NCI-H2227 treated with DMSO at 0.1 percent for 48 hours (cell line): ENCODE measurements at places on chromosomes 1 and 21.

GRCh38 chr1:65311760-65312159, 2.4 kb downstream of the DNAJC6 start:
- DNase-seq, result no peak

GRCh38 chr1:11174261-11174942, 14.8 kb upstream of the ANGPTL7 start:
- DNase-seq, result no peak

DNA sequence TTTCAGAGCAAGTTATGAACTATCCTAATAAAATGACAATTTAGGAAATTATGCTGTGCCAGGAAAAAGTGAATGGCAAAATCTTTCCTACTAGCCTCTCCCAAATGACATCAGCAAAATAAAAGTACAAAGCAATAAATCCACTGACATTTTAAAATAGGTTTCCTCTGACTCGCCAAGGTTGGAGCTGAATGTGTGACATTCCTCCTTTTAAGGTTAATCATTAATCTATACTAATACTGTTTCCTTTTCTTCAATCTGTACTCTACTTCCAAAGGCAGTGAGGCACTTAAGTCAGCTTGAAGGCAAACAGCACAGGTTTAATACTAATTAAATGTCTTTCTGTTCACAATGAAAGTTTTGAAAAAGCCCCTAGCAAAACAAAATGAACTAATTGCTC, 15.7 kb downstream of the RNF19B start:
- DNase-seq, result no peak

DNA sequence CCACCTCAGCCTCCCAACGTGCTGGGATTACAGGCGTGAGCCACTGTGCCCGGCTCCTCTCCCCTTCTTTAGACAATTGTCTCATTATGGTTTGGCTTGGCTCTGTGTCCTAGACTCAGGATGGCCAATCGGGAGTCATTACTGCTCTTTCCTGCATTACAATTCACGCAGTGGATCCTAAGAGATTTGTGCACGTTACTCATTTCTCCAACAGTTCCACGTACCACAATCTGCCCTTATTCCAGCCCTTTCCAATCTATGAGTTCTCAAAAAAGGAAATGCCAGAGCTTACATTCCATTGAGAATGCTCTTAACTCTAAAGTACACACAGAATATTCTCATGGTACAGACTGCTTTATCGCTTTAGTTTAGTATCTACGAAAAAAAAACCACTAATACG, 357.0 kb downstream of the GPATCH2 start:
- DNase-seq, result no peak

GRCh38 chr1:56345831-56346230, 233.5 kb downstream of the PLPP3 start:
- no peak for DNase-seq

DNA sequence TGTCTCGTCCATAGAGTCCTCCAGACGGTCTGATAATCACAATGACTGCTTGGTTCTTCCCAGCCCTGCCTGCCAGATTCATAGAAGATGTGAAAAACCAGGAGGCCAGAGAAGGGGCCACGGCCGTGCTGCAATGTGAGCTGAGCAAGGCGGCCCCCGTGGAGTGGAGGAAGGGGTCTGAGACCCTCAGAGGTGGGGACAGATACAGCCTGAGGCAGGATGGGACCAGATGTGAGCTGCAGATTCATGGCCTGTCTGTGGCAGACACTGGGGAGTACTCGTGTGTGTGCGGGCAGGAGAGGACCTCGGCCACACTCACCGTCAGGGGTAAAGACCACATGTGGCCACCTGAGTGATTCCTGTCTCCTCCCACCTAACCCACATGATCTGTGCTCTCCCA, 86.9 kb downstream of the OBSCN start:
- DNase-seq, result no peak

DNA sequence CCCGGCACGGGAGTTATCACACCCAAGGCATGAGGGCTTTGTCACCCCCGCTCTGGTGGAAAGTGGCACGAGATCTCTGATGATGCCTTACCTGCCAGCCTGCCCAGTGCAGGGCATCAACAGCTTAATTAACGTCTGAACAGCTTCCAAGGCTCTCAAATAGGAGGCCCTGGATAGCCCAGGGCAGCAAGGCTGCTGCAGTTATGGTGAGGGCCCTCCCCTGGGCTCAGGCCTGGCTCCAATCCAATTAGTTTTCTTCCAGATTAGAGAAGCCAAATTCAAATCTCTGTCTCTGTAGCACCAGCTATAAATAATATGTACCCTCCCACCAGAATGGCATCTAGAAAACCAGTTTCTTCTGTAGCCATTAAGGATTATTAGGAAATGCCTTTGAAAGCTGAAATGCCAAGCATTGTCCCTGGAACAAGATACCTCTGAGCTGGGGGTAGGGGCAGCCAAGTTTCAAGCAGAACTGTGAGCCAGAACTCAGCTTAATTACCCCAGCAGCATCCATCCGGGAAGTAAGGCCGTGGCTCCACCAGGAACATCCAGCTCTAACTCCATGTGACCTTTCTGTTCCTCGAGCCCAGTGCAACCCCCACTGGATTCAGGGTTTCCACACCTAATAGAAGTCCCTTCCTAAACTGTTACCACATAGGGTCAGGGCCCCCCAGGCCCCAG, 12.5 kb downstream of the QSOX1 start:
- peak; percentile 23 for DNase-seq

- no peak for DNase-seq
Observed at GRCh38 chr1:231778009-231778719, 151.6 kb downstream of the DISC1 start.

DNA sequence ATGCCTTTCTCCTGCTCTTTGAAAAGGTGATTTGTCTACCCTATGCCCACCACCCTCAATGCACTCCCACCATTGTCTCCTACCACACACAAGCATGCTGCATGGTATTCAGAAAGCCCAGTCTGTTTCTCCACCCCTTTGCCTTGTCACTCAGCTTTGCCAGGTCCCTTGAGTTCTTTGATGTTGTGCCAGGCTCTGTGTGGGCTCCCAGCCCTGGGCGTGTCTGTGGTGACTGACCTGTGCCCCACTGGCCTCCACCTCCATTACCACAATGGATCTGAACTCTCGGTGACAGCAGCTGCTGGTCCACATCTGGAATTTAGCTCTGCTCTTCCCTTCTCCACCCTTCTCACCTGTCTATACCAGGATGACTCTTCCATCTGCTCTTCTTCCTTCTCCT, 34.9 kb downstream of the ATP2B4 start:
- DNase-seq, result no peak

DNA sequence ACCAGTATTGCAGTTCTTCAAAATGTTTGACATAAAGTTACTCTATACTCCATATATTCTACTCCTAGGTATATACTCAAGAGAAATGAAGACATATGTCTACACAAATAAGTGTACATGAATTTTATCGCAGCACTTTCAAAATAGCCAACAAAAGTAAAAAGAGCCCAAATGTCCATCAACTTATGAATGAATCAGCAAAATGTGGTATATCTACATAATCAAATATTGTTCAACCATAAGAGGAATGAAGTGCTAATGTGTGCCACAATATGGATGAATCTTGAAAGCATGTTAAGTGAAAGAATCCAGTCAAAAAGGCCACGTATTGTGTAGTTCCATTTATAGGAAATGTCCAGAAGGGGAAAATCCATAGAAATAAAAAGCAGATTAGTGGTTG, 98.6 kb upstream of the F3 start:
- DNase-seq, result no peak

- DNase-seq, result no peak
Observed at GRCh38 chr1:200337831-200338230, 72.0 kb downstream of the ZNF281 start.

GRCh38 chr21:16418642-16419041, 688.9 kb downstream of the USP25 start:
- peak; percentile 47 for DNase-seq

- no peak for DNase-seq
Observed at GRCh38 chr1:39392851-39393573, 98.4 kb upstream of the BMP8A start.

DNA sequence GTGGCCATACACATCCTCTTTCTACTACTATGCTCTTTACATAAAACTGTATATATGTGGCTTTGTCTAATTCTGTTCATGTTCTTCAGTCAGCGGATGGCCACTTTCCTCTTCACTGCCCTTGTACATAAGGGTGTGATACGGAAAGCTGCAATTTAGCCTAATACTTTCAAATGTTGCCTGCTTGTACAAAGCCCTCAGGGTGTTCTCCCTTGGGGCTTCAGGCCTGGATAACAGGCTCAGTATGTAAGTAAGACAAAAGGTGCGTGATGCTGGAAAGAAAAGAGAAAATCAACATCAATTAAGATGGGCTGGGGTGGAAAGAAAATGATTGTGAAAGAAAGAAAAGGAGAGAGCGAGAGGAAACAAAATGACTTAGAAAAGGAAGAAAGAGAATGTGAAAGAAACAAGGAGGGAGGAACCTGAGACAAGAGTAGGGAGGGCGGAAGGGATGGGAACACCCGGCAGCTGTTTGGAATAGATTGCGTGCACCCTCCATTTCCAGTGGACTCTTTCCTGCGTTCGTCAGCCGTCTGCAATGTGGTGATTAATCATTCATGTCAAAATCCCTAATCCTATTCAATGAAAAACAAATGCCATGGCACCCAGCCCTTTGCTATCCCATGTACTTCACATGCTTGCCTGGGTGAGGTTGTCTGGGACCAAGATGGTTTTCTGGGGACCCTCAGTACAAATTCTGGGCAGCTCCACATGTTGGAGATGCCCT, 553.6 kb downstream of the NUF2 start:
- no peak for DNase-seq

DNA sequence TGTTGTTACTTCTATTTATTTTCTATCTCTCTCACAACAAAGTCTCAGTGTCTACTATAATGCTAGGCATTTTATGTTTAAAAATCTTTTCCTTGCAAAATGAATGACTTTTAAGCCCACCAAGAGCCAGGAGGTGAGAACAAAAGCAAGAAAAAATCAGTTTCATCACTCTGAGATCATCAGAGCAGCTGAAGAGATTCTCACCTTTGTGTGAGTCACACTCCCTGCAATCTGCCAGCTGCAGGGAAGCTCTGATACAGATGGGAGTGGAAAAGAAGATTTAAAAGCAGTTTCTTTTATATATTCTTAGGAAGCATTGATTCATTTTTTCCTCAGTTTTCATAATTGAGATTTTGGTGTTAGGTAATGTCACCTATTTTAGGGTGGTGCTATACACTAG, 107.6 kb downstream of the LHX9 start:
- DNase-seq, result peak; percentile 17

DNA sequence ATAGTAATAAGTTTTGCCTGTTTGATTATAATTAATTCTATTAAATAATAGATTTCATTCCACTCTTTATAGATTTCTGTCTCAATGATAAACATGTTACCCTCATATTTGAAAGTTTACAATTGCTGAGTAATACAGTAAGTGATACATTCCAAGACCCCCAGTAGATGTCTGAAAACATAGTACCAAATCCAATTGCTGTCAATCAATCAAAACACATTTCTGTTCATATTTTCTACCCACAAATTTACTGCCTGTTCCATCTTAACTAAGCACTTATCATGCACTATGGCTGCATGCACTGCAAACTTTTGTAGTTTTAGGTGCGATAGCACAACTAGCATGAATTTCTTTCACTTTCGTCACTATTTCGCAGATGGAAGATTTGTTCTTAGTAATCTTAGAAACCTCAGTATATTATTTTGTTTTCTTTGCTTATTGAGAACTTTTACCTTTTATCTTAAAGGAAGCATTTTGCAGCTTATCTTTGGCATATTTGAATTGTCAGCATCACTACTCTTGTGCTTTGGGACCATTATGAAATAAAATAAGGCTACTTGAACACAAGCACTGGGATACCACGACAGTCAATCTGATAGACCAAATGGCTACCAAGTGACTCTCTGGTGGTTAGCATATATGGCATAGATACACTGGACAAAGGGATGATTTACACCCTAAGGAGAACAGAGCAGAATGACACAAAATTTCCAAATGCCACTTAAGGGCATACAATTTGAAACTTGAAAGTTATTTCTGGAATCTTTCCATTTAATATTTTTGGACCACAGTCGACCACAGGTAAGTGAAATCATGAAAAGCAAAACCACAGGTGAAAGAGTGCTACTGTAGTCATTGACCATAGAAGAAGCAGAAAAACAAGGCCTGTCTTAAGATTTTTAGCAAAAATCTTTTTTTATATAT, 67.6 kb downstream of the RGS13 start:
- no peak for DNase-seq

DNA sequence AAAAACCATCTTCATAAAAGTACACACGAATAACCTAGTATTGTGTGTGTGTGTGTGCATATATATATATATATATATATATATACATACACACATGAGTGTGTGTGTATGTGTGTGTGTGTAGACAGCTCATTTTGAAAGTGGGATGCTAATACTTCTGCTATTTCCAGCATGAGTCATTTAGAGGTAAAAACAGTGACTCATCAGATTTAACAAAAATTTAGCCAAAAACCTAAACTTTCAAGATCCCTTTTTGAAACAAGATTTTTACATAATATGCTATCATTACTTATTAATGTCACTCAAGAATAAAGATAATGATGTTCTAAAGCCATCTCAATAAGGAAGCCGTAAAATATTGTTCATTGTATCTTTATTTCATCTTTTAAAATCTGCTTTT, 35.6 kb upstream of the ADGRL4 start:
- DNase-seq, result no peak

GRCh38 chr1:182120411-182121258, 59.1 kb upstream of the ZNF648 start:
- peak; percentile 75 for DNase-seq

DNA sequence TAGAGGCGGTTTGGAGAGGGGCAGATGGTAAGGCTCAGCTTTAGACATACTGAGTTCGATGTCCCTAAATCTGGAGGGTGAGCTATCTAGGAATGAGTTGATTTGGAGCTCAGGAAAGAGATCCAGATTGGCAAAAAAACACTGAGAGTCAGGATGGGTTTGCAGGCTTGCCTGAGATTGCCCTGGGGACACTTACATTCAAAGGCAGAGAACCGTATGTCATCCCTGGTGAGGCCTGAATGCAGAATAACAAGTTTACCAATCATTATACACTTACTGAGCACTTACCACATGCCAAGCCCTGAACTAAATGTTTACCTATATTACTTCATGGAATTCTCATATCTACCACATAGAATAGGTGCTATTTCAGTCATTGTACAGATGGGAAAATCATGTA, 27.5 kb downstream of the TFAP2E start:
- no peak for DNase-seq

DNA sequence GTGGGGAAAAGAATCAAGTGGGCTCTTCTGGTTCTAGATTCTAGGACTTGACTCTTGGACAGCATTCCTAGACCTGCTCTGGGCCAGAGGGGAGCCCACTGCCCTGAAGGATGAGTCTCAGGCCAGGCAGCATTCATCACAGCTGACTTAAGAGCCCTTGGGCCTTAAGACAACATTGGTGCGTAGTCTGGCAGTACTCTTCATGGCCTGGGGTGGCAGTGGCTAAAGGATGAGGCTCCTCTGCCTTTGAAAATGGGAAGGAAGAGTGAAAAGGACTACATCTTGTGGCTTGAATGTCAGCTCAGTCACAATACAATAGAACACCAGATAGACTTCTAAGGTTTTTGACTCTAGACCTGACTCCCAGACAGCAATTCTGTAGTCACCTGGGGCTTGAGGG, 1415.1 kb upstream of the PRMT6 start:
- no peak for DNase-seq

- no peak for DNase-seq
Observed at GRCh38 chr1:54814126-54814498, 13.0 kb upstream of the TTC22 start.
